Activated CD4-positive, alpha-beta memory T cell treated with anti-CD3 and anti-CD28 coated beads for 36 hours (primary cell): ENCODE measurements at places on chromosomes 6 and 20.
A peak's percentile ranks its signal among the peaks of the same experiment; 100 is the strongest.

DNA sequence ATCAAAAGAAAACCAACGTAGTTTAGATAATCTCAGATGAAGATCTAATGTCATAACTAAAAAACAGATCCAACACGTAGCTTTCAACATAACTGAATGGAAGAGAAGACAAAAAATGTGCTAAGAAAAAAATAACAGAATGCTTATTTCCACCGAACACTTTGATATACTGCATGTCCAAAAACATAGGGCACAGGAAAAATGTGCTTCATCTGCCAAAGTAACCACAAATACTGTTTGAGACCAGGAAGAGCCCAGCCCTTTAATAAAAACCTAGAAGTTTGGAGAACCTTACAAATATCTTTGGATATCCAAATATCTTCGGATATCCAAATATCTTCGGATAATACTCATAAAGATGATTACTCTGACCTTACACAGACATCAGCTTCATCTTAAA lies 19.8 kb downstream of the LAMA4 start:
- DNase-seq: no peak

- peak; percentile 84 for DNase-seq
Measured at GRCh38 chr6:36118550-36119107, 11.7 kb upstream of the MAPK13 start.

DNA sequence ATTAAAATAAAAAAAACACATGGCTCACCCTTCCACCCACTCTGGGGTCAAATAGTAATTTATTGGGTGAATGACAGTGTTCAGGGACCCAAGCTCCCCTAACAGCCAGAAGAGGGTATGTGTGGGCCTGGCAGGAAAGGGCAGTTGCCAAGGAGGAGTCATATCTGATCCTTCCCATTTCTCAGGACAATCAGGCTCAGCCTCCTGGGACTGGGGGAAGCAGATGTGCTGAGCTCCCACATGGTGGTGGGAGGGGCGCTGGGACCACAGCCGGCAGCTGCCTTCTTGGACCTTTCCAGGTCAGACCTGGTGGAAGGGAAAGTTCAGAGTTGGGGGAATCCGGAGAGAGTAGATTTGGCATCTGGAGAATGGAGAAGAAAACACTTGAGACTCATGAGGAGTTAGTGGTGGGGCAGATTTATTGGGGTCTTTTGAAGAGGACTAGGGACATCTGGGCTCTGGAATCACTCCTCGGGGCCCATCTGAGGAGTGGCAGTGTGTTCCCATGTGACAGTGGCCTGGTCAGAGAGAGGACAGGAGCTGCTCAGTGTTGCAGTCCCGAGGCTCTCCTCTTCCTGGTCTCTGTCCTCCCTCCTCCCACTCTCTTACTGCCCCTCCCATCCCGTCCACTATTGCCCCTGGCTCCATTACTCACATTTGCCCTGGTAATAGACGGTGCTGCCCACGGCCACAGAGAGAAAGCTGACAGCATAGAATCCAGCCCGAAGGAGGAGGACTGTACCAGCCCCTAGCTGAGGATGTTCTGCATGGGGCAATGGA lies 3.0 kb downstream of the LST1 start:
- DNase-seq: no peak

GRCh38 chr20:43530321-43531090 lies 23.0 kb downstream of the L3MBTL1 start:
- DNase-seq: no peak

DNA sequence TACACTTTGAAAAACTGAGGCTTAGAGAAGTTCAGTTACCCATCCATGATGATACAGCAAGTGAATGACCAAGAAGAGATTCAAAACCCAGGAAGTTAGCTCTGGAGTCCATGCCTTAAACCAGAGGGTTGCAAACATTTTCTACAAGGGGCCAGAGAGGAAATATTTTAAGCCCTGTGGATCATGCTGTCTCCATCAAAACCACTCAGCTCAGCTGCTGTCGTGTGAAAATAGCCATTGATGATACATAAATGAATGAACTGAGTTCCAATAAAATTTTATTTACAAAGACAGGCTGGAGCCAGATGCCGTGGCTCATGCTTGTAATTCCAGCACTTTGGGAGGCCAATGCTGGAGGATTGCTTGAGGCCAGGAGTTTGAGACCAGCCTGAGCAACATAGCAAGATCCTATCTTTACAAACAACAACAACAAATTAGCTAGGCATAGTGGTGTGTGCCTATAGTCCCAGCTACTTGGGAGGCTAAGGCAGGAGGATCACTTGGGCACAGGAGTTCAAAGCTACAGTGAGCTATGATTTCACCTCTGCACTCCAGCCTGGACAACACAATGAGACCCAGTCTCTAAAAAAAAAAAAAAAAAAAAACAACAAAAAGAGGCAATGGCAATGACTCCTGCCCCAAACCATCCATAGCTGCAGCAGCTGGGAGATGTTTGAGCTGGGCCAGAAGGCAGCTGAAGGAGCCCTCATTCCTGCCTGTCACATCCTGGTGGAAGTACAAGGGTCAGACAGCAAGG lies 44.1 kb upstream of the RIN2 start:
- no peak for DNase-seq
